ENCODE measurements at places on chromosomes 1 and 21. TPM values are rescaled to one million over a fixed set of nuclear protein-coding genes. Genes with fewer than 3 reads are reported as not detected.

DNA sequence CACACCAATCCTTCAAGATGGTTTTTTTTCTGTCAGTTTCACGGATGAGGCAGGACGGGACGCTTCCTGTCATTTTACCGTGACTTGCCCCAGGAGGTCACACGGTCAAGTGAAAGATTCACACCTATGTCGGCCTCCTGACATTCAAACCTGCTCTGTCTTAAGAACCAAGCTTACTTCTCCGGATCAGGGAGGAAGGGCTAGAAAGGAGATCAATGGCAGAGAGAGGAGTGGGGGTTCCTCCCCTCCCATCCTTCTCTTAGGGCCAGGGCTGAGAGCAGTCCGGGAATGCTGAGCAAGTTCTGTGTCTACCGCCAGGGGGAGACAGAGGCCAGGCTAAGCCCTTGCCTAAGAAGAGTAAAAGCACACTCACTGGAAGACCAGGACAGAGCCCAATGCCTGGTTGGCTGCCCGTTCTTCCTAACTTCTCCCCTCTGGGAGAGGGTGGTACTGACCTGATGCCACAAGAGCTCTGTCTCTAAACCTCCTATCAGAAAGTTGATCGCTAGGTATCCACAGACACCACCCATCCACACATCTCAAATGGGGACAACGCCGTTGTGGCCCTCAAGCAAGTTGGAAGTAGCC, 1.1 kb upstream of the PPM1J start:
- H3K27ac ChIP-seq, result no peak overlapping the region
- no peaks in the 10 kb centered on the region for H3K36me3 ChIP-seq
- peak overlapping the region; percentile 59 for H3K4me3 ChIP-seq
- H3K4me1 ChIP-seq, result peaks cover 26% of the 10 kb centered on the region
- peaks cover 5% of the 10 kb centered on the region for H3K27me3 ChIP-seq

GRCh38 chr1:242011894-242012660, 13.2 kb upstream of the MAP1LC3C start:
- H3K36me3 ChIP-seq, result no peaks in the 10 kb centered on the region
- H3K27ac ChIP-seq, result peak overlapping the region; percentile 17
- DNase-seq, result peak; percentile 83
- no peaks in the 10 kb centered on the region for H3K4me1 ChIP-seq
- H3K27me3 ChIP-seq, result no peaks in the 10 kb centered on the region
- H3K4me3 ChIP-seq, result no peak overlapping the region

- H3K27me3 ChIP-seq, result no peaks in the 10 kb centered on the region
- H3K4me1 ChIP-seq, result no peaks in the 10 kb centered on the region
- no peak overlapping the region for H3K27ac ChIP-seq
- no peak for DNase-seq
- no peak overlapping the region for H3K4me3 ChIP-seq
Observed at GRCh38 chr1:97467445-97467844, 453.4 kb downstream of the DPYD start.

DNA sequence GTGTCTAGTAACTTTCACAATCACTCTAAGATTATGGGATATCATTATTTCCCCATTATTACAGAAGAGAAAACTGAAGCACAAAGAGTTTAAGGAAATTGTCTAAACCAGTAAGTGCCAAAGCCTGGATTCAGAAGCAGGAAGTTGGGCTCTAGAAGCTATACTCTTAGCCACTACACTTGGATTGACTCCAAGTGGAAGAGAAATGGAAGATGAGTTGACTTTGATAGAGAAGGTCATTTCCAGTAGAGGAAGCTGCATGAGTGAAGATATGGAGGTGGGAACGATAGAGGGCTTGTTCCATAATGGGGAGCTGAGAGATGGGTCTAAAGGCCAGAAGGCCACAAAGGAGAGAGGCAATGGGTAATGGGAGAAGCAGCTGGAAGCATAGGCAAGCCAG, 11.7 kb upstream of the TDRD10 start:
- peaks cover 62% of the 10 kb centered on the region for H3K27me3 ChIP-seq
- H3K4me3 ChIP-seq, result no peak overlapping the region
- no peaks in the 10 kb centered on the region for H3K36me3 ChIP-seq
- no peak overlapping the region for H3K27ac ChIP-seq
- DNase-seq, result no peak
- no peaks in the 10 kb centered on the region for H3K4me1 ChIP-seq

DNA sequence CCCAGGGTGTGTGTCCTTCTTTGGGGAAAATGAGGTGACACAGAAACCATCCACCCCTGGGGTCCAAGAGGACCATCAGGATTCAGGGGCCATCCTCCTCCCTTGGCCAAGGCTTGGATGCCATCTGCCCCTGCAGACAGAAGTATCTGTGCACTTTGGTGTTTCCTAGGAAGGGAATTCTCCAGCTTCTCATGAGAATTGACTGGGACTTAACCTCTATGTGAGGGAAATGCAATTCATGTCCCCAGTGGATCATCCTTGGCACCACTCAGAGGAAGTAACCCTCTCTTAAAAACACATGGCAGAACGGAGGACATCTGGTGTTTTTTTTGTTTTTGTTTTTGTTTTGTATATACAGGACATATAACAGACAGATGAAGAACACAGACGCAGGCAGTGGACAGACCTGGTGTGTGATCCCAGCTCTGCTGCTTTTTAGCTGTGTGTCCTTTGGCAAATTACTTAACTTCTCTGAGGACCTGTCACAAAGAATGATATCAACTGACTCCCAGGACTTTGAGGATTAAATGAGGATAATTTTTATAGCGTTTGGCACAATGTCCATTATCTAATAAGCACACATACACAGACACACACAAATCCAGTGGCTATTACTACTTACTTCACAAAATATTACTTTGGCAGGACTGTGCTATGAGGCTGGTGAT, 3.8 kb downstream of the TNN start:
- no peaks in the 10 kb centered on the region for H3K27me3 ChIP-seq
- no peak overlapping the region for H3K4me3 ChIP-seq
- no peak overlapping the region for H3K27ac ChIP-seq
- no peaks in the 10 kb centered on the region for H3K36me3 ChIP-seq

- no peak overlapping the region for H3K4me3 ChIP-seq
- H3K27me3 ChIP-seq, result no peaks in the 10 kb centered on the region
- no peak overlapping the region for H3K27ac ChIP-seq
- DNase-seq, result no peak
Observed at GRCh38 chr1:7228252-7228961, 443.2 kb downstream of the CAMTA1 start.

GRCh38 chr1:232629250-232630046, 485 bp downstream of the SIPA1L2 start:
- H3K4me1 ChIP-seq, result peaks cover 6% of the 10 kb centered on the region
- peaks cover 2% of the 10 kb centered on the region for H3K27me3 ChIP-seq
- DNase-seq, result peak; percentile 32
- H3K4me3 ChIP-seq, result peak overlapping the region; percentile 67
- H3K36me3 ChIP-seq, result no peaks in the 10 kb centered on the region

- H3K4me1 ChIP-seq, result no peaks in the 10 kb centered on the region
- H3K4me3 ChIP-seq, result no peak overlapping the region
- no peak for DNase-seq
- H3K27ac ChIP-seq, result no peak overlapping the region
Observed at GRCh38 chr21:14469641-14470040, 76.5 kb downstream of the SAMSN1 start.

DNA sequence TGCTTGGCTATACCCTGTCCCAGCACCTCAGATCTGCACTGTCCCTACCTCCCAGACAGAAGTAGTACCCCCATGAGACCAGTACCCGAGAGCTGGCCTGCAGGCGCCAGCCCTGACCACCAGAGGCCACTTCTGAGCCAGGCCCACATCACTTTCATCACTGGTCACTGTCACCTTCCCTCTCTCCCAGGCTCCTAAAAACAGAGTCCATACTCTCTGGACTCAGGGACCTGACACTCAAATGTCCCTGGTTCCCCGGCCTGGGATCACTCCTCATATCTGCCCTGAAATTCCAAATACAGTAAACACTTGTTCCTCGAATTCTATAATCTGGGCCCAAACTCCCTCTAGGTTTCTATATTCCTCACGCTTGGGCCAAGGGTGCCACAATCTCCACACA, 18.7 kb downstream of the TMEM53 start:
- H3K4me1 ChIP-seq, result no peaks in the 10 kb centered on the region
- no peak overlapping the region for H3K27ac ChIP-seq
- H3K27me3 ChIP-seq, result no peaks in the 10 kb centered on the region
- H3K4me3 ChIP-seq, result no peak overlapping the region
- no peak for DNase-seq
- H3K36me3 ChIP-seq, result peaks cover under 1% of the 10 kb centered on the region

GRCh38 chr1:56686169-56686568, 41.1 kb downstream of the PRKAA2 start:
- DNase-seq, result peak; percentile 14
- no peaks in the 10 kb centered on the region for H3K36me3 ChIP-seq
- no peak overlapping the region for H3K4me3 ChIP-seq
- no peak overlapping the region for H3K27ac ChIP-seq
- H3K4me1 ChIP-seq, result peaks cover 13% of the 10 kb centered on the region

DNA sequence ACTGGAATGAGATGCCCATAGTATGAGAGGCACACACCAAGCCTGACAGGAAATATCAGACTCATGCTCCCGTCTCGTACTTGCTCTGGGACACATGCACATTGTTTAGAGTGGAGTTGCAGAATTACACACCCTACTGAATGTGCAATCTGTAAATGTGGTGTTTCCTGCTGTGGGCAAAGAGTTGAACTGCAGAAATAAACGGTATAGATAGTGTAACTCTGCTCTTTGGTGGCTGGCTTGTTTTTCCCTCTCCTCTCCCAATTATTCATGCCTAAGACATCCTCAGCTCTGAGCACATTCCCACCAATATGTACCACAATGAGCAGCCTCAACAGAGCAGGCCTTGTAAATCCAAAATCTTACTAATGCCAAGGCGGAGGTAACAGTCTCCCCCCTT, 90.1 kb upstream of the DIRAS3 start:
- peaks cover 25% of the 10 kb centered on the region for H3K4me1 ChIP-seq
- H3K36me3 ChIP-seq, result peaks cover 63% of the 10 kb centered on the region
- H3K27ac ChIP-seq, result peak overlapping the region; percentile 91
- H3K4me3 ChIP-seq, result no peak overlapping the region
- H3K27me3 ChIP-seq, result no peaks in the 10 kb centered on the region

Gene IRF6
- total RNA-seq, result 21.2 TPM

Gene AMY2A
- not detected for total RNA-seq

Gene LRRC71
- total RNA-seq, result not detected

Gene HMCN1
- total RNA-seq, result 29.6 TPM

Gene KCNJ15
- 1.8 TPM for total RNA-seq

Gene RHBDL2
- not detected for total RNA-seq

Data from astrocyte (in vitro differentiated cells and primary cell).